ENCODE measurements at places on chromosomes 4 and X.

- no peak for DNase-seq
These were observed 54.3 kb downstream of the HAND2 start for GRCh38 chr4:173475751-173476150.

DNA sequence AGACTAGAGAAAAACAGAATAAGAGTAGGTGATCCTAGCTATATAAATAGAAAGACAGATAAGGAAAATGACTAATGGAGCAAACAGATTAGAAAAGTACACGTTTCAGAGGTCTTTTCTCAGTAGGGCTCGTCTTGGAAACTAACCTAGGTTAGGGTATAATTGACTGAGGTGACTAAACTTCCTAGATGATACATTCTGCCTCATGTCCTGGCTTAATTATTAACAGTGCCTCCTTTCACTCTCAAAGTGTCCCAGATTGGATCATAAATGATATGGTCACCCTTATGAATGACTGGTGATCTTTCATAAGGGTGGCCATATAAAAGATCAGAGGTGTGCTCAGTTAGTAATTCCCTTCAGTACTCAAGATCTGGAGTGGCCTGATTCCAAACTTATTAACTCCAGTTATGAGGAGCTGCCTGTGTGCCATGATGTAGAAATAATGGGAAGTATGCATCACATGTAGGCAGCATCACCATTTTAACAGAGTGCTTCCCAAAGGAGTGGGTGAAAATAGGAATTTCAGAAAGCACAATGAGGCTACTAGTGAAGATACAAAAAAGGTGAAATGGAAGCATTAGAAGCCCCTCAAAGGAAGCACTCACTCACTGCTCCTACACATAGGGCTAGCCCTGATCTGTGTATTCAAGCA is 14.7 kb upstream of the GRIA3 start:
- no peak for DNase-seq

DNA sequence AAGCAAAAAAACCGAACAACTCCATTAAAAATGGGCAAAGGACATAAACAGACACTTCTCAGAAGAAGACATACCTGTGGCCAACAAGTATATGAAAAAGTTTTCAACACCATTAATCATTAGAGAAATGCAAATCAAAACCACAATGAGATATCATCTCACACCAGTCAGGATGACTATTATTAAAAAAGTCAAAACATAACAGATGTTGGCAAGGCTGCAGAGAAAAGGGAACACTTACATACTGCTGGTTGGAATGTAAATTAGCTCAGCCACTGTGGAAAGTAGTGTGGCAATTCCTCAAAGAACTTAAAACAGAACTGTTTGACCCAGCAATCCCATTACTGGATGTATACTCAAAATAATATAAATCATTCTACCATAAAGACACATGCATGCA is 436.3 kb downstream of the KLHL13 start:
- no peak for DNase-seq

GRCh38 chr4:148704291-148704690 is 262.1 kb upstream of the NR3C2 start:
- no peak for DNase-seq

DNA sequence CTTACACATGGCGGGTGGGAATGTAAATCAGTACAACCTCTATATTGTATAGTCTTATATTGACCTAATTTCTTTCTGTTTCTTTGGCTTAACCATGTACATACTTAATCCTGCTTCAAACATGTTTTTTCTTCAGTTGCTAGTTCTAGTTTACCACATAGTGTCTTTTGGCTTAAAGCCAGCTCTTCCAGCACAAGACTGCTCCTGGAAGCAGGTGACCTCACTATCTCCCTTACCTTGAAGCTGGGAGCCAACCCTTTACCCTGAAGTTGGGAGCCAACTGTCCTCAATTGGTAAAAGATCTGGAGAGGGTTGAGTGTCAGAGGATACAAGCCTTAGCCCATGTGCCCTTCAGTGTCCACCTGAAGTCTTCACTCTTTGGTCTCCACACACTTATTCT is 162.7 kb downstream of the AASDH start:
- DNase-seq: no peak

DNA sequence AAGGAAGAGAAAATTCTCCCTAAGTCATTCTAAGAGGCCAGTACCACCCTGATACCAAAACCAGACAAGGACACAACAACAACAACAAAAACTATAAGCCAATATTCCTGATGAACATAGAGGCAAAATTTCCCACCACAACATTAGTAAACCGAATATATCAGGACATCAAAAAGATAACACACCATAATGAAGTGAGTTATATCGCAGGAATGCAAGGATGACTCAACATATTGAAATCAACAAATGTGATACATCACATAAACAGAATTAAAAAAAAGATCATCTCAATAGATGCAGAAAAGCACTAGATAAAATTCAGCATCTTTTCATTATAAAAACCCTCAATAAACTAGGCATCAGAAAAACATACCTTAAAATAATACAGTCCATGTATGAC is 1844.4 kb upstream of the PCDH10 start:
- DNase-seq: no peak

GRCh38 chr4:47313384-47313783 is 150.1 kb downstream of the COMMD8 start:
- no peak for DNase-seq
